ENCODE measurements at places on chromosomes 2 and 18.

GRCh38 chr2:218992703-218993344 is 398 bp downstream of the CRYBA2 start:
- DNase-seq, result no peak

DNA sequence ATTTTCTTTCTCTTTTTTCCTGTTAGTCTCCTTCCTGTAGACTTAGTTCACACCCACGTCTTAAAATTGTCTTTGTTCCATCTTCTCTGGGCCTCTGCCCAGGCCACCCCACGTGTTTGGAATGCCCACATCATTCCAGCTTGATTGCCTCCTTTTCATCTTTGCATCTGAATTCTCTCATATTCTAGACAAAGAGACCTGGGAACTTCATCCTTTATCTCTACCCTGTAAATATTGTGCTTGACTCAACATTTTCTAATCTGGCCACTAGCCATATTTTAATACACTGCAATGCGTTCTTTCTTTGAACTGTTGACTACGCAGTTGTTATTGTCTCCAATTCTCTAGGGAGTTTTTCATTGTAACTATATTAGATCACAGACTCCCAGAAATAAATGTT is 187.5 kb upstream of the NRXN1 start:
- DNase-seq, result peak; percentile 41

DNA sequence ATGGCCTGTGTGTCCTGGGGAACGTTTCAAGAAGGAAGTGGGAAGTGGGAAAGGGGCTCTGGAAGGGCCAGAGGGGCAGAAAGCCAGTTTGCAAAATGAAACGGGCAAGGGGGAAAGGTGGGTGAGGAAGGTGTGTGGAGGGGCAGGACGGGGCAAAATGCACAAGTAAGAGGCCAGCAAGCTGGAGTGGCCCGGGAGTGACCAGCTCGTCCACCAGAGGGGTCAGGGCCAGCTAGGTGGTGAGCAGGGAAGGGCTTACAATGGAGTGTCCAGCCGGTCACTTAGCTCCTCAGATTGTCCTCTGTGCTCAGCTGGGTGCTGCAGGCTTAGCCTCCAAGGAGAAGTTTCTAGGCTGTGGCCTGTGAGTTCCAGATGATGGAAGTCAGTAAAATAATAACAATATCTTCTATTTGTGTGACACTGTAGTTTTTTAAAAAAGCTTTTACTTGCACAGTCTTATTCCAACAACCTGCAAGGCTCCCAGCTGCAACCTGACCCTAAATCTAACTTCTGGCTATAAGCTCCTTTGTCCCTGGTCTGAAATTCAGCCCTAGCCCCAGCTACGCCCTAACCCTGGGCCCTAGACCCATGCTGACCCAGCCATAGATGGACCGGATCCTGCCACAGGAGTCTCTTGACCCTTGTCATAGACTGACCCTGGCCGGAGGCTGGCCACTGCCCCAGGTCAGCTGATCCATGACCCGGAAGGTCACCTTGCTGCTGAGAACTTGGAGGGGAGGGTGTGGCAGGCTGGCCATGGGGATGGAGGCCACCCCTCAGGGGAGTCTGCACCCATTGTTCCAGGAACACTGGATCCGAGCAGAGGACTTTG is 29.2 kb downstream of the MYO7B start:
- DNase-seq, result no peak

DNA sequence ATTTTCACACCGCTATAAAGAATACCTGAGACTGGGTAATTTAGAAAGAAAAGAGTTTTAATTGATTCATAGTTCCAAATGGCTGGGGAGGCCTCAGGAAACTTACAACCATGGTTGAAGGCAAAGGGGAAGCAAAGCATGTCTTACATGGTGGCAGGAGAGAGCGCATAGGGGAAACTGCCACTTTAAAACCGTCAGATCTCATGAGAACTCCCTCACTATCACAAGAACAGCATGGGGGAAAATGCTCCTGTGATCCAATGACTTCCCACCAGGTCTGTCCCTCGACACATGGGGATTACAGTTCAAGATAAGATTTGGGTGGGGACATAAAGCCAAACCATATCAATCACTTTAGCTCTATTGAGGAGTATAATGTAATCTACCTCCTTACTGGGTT is 53.5 kb downstream of the ABCB11 start:
- no peak for DNase-seq

- DNase-seq, result no peak
Observed at GRCh38 chr2:132953771-132954170, 283.8 kb upstream of the LYPD1 start.

DNA sequence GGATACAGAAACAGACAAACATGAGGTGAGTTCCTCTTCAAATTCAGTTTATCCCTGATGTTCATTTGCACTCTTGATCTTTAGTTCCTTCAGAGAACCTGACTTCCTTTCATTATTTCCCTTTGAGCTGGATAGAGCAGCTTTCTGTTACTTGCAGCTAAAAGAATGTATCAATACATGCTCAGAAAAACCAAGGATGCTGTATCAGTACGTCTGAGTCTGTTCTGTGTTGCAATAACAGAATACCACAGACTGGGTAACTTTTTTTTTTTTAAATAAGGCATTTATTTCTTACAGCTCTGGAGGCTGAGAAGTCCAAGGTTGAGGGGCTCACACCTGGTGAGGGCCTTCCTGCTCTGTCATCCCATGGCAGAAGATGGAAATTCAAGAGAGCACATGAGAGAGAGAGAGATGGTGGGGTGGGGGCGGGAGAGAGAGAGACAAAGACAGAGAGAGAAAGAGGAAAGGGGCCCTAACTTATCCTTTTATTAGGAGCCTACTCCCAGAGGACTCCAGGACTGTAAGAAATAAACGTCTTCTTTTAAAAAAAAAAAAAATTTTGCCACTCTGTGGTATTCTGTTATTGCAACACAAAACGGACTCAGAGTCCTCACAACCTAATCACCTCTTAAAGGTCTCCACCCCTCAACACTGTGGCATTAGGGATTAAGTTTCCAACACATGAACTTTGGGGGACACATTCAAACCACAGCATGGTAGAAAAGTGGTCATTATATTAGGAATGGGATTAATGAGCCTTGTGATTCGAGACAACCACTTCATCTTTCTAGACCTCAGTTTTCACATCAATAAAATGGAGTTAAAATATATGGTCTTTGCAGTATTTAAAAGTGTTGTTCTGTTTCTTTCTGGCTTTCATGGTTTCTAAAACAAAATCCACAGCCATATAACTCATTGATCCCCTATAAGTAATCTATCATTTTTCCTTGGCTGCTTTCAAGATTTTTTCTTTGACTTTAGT is 18.4 kb upstream of the SELENOI start:
- no peak for DNase-seq
